Fibroblast of skin of abdomen (primary cell): ENCODE measurements at places on chromosomes 4 and X.

DNA sequence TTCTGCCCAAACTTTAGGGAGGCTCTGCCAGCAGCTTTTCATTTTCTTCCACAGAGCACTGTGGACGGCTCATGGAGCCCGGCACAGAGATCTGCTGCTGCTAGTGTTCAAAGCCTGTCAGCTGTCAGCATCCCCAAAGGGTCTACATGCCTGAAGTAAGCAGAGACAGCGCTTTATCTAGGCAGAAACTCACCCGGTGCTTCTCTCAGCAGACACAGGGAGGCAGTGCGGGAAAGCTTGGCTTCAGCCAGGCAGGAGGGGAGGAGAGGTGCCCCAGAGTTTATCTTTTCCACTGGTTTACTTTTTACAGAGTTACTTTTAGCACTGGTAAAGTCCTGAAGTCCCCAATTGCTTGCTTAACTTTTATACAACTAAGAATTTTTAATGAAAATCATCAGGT is 339.3 kb downstream of the NKX6-1 start:
- DNase-seq = no peak

DNA sequence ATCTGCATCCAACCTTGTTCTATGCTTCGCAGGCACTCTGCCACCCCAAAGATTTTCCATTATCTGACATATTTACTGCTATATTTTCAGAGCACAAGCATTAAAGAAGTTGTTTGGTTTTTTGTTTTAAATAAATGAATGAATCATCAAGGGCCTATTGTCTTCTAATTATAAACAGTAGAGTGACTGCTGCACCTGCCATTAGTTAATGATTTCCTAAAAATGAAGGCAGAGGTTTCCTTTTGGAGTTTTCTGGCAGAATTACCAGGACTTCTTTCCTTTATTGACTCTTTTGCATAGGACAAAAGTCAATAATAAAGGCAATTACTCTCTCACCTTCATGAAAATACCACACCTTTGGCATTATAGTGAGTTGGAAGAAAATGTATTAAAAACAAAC is 238.1 kb downstream of the INPP4B start:
- no peak for DNase-seq

GRCh38 chr4:137082061-137082460 is 450.2 kb downstream of the PCDH18 start:
- DNase-seq = no peak

DNA sequence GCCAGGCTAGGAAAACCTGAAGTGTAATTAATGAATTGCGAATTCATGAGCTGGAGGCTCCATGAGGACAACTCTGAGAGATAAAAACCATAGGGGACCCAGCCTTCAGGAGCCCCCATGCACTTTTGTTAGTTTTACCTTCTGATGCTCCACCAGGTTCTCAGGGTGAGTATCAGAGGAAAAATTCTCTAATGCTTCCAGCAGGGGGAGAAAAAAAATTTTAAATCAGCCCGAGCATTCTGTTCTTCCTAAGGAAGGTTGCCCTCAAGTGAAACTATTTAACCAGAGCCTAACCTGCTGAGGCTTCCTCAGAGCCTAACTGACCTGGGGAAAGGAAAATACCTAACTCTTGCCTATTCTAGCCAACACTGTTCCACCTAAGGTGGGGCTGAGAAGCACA is 552.6 kb downstream of the PPARGC1A start:
- DNase-seq = no peak

GRCh38 chr4:4687935-4688727 is 146.3 kb upstream of the STX18 start:
- DNase-seq = no peak

DNA sequence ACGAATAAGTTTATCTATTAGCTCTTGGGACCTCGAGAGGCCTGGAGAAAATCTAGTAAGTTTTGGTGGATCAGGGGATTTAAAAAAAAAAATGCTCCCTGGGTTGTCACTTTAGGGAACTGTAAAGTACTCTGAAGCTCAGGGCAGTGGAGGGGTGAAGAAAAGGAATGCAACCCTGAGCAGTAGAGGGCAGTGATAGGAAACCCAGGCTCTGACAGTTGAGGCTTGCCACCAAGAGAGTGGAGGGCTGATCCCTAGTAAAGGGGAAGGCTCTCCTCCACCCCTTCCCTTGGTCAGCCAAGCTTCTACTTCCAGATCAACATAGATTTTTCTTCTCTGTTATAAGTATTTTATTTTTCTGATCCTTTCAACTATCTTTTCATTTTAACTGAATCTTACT is 73.1 kb downstream of the FBXO8 start:
- no peak for DNase-seq

- no peak for DNase-seq
These were observed 4.3 kb upstream of the SH3BP2 start for GRCh38 chr4:2788532-2789103.

- no peak for DNase-seq
These were observed 45.6 kb downstream of the RAP2C start for GRCh38 chrX:132173647-132174046.

- DNase-seq = no peak
These were observed 6.8 kb downstream of the PDS5A start for GRCh38 chr4:39970671-39971640.

GRCh38 chrX:129791961-129792570 is 12.3 kb downstream of the SASH3 start:
- DNase-seq = no peak

- DNase-seq = no peak
These were observed 54.4 kb downstream of the KDM6A start for GRCh38 chrX:44927398-44927797.

GRCh38 chr4:82293304-82293703 is 80.5 kb downstream of the HNRNPD start:
- no peak for DNase-seq

DNA sequence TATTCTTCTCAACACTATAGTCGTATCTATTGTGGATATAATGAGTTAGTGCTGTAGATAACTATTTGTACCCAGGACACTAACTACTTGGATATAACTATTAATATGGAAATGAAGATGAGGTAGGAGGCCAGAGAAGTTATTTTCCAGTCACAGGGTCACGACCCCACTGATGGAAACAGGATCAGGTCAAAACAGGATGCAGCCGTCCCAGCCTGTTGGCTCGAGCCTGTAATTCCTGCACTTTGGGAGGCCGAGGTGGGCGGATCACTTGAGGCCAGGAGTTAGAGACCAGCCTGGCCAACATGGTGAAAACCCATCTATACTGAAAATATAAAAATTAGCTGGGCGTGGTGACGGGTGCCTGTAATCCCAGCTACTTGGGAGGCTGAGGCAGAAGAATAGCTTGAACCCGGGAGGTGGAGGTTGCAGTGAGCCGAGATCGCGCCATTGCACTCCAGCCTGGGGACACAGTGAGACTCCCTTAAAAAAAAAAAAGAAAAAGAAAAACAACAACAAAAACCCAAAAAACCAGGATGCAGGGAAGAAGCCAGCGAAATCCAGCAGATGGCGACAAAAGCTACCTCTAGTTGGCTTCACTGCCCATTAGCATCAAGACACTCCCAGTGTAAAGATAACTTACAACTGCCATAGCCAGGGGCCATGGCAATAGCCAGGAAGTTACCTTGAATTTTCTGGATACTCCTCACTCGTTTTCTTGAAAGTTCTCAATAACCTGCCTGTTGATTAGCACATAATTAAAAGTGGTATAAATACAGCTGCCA is 37.9 kb upstream of the NKAP start:
- DNase-seq = peak; percentile 1

DNA sequence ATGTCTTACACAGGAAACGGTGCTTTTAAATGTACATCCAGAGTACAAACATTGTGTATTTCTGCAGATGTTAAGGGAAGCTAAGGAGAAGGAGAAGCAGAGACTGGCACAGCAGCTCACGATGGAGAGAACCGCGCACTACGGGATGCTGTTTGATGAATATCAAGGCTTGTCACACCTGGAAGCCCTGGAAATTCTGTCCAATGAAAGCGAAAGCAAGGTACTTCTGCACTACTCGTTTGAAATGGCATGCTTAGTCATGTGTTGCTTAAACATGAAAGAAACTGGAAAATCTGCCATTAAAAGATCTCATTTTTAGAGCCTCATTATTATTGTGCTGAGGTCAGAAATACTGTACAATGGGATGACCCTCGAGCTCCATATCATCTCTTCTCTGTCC is 47.2 kb downstream of the FAM114A1 start:
- DNase-seq = no peak

DNA sequence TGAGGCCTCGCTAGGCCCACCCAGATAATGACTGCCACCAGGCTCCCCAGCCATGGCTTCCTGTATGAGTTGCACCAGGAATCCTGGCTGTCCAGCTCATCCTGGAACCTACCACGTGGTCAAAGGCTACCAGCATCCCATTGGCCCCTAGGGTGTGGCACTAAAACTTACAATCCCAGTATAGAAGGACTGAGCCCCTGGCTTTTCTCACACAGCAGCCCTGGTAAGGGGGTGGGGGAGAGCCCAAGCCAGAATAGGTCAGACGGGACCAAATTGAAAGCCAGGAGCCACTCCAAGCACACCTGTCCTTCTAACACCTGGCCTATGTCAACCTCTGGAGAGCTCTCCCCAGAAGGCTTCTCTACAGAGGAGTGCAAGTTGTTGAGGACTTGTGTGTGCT is 269.3 kb upstream of the AGTR2 start:
- DNase-seq = no peak
